ENCODE measurements at places on chromosomes 1 and 21.

DNA sequence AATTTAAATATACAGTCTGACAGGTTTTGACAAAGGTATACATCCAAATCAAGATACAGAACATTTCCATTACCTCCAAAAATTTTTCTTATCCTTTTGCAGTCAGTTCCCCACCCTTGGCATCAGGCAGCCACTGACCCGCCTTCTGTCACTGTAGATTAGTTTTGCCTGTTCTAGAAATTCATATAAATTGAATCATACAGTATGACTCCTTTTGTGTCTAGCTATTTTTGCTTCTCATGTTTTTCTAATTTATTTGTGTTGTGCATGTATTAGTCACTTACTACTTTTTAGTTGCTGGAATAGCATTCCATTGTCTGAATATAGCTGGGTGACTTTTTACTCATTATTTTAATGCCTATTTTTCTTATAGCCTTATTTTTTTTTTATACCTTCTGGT is 3.8 kb downstream of the UTP25 start:
- DNase-seq: no peak

DNA sequence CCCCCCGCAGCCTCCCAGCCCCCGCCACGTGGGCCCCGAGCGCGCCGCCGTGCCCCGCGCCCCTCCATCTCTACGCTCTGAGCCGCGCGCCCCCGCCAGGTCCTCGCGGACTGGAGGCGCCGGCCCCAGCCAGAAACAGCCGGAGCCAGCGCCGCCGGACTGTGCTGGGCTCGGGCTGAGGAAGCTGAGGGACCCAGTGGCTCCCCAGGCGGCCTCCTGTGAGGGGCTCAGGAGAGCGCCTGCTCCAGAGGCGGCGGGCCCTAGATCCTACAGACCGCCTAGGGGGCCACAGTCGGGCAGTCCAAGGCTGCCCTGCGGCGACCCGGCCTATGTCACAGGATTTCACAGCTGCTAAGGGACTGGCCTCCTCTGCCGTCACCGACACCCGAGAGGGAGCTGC is 82.1 kb downstream of the NENF start:
- no peak for DNase-seq

GRCh38 chr1:64962441-64962840 is 3.9 kb downstream of the JAK1 start:
- DNase-seq: no peak

DNA sequence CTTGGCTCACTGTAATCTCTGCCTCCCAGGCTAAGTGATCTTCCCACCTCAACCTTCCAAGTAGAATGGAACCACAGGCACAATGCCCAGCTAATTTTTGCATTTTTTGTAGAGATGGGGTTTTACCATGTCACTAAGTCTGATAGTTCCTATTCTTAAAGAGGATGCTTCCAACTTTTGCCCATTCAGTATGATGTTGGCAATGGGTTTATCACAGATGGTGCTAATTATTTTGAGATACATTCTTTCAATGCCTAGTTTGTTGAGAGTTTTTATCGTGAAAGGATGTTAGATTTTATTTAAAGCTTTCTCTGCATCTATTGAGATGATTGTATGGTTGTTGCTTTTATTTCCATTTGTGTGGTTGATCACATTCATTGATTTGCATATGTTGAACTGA is 103.9 kb downstream of the SLC44A5 start:
- DNase-seq: no peak

GRCh38 chr1:52253421-52253820 is 111.5 kb downstream of the ZFYVE9 start:
- no peak for DNase-seq
